NCI-H2081 (cell line): ENCODE measurements at places on chromosomes 5 and 9.

DNA sequence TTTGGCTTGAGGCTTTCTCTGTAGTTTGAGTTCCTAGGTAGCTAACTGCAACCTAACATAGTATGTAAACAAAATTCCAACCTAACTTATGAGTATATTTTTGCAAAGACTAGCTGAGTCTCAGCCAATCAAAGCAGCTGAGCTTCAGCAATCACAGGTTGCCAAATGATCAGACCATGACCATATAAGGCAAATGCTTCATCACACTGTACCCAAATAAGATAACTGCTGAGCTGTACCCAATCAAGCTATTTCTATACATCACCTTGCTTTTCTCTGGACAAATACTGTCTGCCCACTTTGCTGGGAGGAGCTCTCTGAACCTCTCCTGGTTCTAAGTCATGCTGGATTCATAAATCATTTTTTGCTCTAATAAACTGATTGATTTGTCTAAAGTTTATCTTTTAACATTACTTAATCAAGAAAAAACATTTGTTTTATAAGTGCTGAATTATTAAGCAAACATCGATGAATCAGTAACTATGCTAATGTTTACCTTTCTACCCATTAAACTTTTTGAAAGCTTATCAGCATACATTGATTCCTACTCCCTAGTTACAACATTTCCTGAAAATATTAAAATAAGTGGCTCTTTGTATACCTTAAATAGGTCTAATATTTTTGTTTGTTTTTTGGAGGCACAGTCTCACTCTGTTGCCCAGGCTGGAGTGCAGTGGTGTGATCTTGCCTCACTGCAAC is 129.7 kb upstream of the PCA3 start:
- DNase-seq: no peak

GRCh38 chr9:112925058-112925641 is 34.5 kb upstream of the SLC46A2 start:
- DNase-seq: peak; percentile 43

GRCh38 chr5:137036640-137037039 is 462.5 kb downstream of the SPOCK1 start:
- peak; percentile 66 for DNase-seq

DNA sequence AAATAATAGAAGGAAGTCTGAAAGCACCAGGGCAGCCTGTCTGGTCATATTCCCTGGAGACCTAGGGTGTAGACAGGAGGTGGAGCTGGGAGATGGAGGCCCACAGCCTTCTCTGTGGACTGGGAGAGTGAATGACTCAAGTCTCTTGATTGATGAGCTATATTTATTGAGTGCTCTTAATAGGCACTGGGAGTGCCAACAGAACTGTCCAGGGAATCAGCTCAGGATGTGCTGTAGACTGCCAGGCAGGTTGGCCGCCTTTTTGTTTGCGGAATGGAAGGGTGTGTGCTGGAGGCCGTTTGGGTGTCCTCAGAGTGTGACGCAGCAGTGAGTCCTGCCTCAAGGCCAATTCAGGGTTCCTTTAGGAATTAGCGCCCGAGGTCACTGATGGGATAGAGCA is 33.4 kb upstream of the POMT1 start:
- no peak for DNase-seq

DNA sequence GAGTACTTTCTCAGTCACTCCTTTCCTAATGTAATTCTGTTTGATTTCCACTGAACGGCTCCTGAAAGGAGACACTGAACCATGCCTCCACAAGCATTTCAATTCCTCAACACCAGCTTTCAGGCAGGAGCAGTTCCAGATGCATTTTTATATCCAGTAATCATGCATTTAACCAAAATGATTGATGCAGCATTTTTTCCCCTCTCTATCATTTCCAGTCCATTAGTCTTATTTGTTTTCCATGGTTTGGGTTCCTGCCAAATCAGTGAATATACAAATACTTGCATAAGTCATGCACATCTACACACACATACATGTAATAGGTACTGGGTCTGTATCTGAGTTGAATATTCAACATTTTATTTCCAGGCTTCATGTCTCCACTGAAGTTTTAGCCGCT is 122.7 kb downstream of the GRIA1 start:
- peak; percentile 22 for DNase-seq

GRCh38 chr5:151550146-151550545 is 41.0 kb downstream of the FAT2 start:
- no peak for DNase-seq

DNA sequence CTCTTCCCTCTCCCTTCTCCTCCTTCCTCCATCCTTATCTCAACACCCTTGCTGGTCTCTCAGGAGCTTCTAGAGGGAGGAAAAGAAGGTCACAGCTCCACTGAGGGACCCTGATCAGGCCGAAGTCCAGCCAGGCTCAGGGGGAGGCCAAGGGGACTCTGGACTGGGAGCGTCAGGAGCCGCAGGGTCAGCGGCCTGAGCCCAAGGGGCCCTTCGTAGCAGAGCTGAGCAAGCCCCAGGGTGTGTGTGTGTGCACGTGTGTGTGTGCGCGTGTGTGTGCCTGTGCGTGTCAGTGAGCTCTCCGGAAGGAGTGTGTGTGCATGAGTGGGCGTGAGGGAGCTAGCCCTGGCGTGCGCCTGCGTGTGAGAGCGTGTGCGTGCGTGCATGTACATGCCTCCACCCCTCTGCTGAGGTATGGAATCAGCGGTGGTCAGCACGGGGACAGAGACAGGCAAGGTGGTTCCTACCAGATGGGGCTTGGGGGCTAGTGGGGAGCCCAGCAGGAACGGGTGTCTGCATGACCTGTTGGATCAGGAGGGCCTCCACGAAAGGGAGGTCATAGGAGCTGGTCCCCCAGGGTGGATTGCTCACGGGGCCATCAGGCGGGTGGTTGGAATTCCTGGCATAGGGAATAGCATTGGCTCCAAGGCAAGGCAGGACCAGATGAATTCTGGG is 10.0 kb upstream of the AGPAT2 start:
- no peak for DNase-seq

GRCh38 chr9:35603506-35603985 is 1.5 kb upstream of the TESK1 start:
- no peak for DNase-seq

DNA sequence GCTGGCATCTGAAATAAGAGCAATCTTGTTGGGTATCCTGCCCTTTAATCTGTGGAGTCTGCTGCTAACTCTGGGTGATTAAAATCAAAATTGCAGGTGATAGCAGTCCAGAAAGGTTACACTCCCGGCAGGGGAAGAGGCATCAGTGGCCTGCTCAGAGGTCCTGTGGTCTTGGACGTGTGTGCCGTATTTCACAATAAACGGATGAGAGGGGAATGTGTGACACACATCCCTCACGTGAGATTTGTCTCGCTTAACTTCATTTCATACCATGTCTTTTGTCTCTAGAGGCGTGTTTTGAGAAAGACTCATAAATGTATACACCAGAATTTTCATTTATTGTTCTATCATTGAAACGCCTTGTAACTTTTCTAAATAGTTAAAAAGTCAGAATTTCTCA is 36.6 kb downstream of the FAM240B start:
- no peak for DNase-seq

DNA sequence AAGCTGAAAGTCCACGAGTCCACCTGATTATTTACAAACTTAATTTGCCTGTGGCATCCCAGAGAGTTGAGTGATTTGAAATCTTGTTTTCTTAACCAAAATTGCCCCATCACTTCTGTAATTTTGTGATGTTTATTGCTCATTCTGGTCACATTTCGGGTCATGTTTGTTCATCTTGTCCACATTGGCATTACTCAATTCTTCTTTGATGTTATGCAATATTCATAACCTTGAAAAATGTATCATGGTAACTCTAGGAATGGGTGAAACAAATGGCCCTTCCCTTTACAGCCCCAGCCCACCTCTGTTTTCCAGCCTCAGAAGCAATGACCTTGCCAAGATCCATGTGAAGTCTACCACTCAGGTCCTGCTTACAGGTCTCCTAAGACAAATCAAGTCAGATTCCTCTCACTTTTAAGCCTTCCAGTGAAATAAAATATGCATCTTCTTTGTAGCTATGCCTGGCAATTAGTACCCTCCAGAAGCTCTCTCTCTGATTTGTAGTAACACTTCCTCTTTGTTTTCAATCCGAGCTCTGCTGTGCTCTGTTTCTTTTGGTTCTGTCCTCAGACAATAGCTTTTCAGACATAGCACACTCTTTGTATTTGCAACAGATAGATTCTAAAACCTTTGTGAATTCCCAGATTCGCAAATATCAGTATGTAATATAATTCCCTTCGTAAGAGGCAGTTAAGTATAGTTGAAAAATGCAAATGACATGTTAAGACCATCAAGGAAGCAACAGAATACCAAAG is 330.3 kb upstream of the IRX1 start:
- DNase-seq: no peak

DNA sequence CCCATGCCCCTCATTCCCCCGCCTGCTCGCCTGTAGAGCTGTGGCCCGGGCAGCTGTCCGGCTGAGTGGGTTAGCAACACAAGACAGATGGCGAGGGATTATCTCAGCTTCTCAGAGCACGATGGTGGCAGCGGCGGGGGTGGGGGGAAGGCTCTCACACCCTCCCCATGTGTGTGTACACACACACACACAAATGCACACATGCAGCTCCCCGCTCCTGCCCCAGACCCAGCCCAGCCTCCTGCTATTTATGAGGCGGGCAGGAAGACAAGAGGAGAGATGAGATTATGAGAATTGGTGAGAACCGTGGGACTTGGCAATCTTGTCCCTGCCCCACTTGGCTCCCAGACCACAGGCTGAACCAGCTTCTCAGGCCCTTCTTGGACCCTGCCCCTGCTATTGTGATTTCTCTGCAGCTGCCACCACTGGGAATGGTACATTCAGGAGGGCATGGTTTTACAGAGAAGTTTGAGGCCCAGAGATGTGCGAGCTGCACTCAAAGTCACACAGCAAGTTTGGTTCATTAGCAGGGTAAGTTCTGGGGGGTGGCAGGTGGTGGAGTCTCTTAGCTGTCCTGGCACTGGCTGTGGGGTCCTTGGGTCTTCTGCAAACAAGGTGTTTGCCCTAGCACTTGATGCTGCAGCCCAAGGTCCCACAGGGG is 51.0 kb upstream of the PSD2 start:
- DNase-seq: no peak

GRCh38 chr5:170186156-170186555 is 46.6 kb upstream of the C5orf58 start:
- no peak for DNase-seq

- DNase-seq: no peak
Measured at GRCh38 chr5:76724871-76725270, 8.9 kb downstream of the F2R start.

DNA sequence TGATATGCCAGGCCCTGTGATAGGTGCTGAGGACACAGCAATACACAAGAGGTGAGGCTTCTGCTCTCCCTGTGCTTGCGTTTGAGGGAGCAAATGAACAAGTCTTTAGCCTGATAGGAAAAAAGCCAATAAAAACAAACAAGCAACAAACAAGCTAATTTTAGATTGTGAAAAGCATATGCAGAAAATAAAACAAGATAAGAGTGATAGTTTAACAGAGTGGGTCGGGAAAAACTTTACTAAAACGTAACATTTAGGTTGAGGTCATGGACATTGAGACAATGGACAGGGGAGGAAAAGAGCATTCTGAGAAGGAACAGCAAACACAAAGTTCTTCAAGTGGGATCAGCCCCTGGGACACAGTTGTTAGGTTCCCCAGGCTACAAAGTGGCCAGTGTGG is 4.3 kb downstream of the SMIM3 start:
- no peak for DNase-seq

- DNase-seq: no peak
Measured at GRCh38 chr9:110797611-110798010, 129.0 kb downstream of the MUSK start.

DNA sequence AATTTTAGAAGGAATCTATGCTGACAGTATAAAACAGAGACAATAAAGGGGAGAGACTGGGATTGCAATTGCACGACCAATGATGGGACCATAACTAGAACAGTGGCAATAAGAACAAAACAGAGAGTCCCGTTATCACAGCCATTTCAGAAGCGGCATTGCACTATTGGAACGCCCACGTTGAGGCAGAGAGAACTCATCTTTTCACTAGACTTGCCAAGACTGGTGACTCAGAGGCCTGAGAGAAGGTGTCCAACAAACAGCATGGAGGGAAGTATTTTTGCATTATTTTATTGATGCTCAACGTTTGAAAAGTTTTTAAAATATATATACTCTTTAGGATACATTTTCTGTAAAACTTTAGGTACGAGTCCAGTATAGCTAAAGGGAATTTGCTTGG is 737.7 kb downstream of the TLE1 start:
- DNase-seq: no peak

DNA sequence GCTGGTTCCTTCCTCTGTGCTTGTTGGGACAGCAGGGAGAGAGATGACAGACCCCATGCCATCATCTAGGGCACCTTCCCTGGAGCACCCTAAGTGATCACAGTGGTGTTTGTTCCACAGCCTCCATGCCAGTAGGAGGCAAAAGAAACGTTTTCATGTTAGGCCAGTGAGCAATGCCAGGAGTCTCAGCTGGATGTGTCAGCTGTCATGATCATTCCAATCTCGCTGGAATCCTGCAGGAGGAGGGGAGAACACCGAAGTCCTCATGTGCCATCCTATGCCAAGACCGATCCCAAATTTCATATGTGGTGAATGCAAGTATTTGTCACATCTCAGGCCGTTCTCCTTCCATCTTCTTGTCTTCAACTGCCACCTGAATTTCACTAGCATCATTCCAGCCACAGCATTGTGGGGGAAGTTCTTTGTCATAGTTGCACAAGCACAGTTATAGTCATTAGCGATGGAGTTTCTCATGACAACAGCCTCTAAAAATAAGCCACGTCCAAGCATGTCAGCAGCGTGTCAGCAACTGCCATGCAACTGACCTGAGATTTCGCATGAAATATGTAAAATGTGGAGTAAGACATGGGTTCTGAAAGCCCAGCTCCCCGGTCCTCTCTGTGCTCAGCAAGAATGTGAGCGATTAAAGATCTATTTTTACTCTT is 97.2 kb upstream of the DNAH5 start:
- DNase-seq: no peak

GRCh38 chr5:71586052-71586940 is 844 bp upstream of the MCCC2 start:
- no peak for DNase-seq

- DNase-seq: peak; percentile 30
Measured at GRCh38 chr5:73596705-73597328, 29.2 kb upstream of the ARHGEF28 start.

GRCh38 chr9:78972303-78972999 is 599.3 kb upstream of the TLE4 start:
- peak; percentile 89 for DNase-seq

DNA sequence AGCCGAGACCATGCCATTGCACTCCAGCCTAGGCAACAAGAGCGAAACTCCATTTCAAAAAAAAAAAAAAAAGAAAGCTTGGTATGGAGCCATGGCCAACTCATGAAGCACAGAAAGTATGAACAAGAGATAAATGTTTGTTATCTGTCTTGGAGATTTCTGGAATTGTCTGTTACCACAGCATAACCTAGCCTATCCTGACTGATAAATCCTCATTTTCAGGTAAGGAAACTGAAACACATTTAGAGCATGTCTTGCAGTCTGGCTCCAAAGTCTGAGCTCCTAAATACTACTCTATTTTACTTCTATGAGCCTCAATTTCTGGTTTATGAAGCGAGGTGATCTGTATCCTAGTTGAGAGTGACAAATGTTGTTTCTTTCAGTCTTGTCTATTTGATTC is 68.3 kb upstream of the SLC44A1 start:
- no peak for DNase-seq

GRCh38 chr5:157047898-157048297 is 11.0 kb downstream of the HAVCR1 start:
- no peak for DNase-seq

- DNase-seq: no peak
Measured at GRCh38 chr5:157926977-157927376, 68.0 kb upstream of the CLINT1 start.
